ENCODE measurements at places on chromosomes 7 and 10.

DNA sequence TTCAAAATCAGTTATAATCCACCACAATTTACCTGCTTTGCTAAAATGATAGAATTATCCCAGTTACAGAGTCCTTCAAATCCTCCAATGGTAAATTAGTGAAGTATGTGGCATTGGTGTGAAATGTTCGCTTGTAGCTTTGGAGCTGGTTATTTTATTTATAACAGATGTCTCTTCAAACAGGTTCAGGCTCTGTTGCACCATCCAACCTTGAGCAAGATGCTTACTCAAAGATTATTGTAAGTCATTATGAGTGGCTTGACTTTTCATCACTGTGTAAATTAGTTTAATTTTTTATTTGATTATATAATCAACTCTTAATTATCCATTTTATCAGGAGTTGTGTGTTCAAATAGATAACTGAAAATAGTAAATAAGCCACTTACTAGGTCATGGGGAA is 99.4 kb downstream of the BTRC start:
- DNase-seq = no peak

GRCh38 chr10:42149722-42150427 is 488.5 kb downstream of the ZNF33B start:
- no peak for DNase-seq

GRCh38 chr10:113999531-113999930 is 44.1 kb upstream of the ADRB1 start:
- DNase-seq = no peak

DNA sequence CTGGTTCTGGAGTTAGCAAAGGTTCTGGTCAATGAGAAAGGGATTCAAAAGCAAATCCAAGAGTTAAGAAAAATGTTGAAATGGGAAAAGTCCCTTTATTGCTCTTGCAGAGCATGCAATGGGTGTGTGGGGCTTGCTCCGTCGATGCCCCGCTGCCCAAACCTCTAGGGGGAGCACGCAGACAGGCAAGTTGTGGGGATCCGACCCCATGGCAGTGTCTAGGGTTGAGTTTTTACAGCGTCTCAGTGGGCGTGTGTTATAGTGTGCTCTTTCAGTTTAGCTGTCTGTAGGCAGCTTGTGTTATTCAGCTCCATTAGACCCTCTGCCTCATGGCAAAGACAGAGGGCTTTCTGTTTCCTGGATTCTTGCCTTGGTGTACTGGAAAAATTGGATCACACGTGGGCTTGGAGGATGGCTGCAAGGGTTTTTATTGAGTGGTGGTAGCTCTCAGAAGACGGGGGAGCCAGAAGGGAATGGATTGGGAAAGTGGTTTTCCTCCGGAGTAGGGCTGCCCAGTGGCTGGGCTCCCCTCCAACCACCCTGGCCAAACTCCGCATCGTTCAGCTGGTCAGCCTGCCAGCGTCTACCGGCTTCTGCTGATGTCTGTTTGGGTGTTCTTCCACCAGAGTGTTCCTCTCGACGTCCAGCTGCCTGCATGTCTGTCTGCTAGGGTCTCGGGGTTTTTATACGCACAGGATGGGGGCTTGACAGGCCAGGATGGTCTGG is 102.3 kb upstream of the PLXDC2 start:
- DNase-seq = peak; percentile 41
